ENCODE measurements at places on chromosomes 6 and 20.

DNA sequence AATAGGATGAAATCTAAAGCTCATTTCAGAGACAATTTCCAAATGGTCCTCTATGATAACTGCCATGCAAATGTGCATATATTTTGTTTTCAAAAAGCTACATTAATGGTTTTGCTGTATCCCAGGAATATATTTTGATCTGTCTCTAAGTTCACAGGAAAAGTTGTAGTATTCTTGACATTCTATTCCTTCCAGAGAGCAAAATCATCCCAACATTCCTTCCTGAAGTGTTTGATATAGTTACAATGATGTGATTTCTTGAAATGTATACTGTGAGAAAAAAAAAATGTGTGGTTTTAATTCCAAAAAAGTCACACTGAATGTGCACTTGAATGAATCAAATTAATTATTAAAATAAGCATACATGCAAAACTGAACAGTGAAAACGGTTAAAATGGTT, 996.0 kb upstream of the CITED2 start:
- DNase-seq: no peak

GRCh38 chr20:20864351-20865096, 152.1 kb upstream of the RALGAPA2 start:
- peak; percentile 4 for DNase-seq

- peak; percentile 30 for DNase-seq
Measured at GRCh38 chr6:151443454-151443853, 8.5 kb downstream of the RMND1 start.

- peak; percentile 62 for DNase-seq
Measured at GRCh38 chr6:49849213-49849907, 17.0 kb downstream of the CRISP1 start.

DNA sequence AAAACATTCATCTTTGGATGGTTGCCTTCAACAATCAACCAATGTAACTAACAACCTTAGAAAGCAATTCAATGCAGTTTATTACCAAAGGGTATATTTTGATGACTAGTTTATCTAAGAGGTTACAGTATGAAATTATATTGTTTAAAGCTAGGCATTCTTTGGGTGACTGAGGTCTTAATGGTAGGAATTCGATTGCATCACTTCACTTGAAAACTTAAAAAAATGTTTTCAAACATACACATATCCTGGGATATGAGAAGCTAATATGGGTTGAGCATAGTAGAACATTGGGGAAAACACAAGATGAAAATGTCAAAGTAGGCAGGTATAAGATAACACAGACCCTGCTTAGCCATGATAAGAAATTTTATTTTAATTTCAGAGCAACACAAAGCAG, 144.6 kb upstream of the BMP5 start:
- peak; percentile 18 for DNase-seq

- no peak for DNase-seq
Measured at GRCh38 chr6:29183594-29183993, 12.9 kb downstream of the OR2J2 start.

DNA sequence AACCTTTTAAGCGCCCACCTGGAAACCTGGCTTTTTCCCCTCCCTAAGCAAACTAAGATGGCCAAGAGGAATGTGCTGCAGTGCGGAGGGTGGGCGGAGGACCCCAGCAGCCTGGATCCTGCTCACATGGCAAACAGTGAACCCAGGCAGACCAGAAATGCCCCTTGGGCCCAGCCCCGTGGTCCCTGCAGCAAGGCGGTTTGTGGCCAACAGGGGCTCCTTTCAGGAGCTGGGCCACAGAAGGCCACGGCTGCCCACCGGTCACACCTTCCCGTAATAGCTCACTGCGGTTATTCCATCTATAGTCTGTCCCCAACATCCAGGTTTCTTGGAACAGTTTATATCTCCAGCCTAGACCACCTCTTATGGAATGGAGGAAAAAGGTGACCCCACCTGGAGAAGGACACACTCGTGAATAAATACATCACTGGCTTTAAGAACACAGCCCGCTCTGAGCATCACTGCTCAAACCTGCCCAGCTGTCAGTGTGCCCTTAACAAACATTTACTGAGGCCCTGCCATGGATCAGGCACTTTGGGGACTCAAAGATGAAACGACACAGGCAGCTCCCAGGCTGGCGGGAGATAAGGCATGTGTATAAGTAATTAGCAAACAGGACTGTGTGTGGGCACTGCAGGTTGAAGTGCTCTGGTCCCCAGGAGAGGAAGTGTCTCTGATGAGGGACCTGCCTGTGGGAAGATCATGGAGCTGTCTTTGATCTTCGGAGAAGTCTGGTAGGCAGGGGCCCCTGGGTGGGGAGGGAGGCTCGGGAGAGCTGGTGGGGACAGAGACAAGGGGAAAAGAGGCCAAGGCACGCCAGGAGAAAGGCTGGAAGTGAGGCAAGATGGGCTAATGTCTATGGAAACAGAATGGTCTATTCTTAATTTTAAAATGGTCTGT, 3.2 kb upstream of the TUBB1 start:
- DNase-seq: no peak

- DNase-seq: no peak
Measured at GRCh38 chr6:40276141-40276540, 311.0 kb downstream of the LRFN2 start.

DNA sequence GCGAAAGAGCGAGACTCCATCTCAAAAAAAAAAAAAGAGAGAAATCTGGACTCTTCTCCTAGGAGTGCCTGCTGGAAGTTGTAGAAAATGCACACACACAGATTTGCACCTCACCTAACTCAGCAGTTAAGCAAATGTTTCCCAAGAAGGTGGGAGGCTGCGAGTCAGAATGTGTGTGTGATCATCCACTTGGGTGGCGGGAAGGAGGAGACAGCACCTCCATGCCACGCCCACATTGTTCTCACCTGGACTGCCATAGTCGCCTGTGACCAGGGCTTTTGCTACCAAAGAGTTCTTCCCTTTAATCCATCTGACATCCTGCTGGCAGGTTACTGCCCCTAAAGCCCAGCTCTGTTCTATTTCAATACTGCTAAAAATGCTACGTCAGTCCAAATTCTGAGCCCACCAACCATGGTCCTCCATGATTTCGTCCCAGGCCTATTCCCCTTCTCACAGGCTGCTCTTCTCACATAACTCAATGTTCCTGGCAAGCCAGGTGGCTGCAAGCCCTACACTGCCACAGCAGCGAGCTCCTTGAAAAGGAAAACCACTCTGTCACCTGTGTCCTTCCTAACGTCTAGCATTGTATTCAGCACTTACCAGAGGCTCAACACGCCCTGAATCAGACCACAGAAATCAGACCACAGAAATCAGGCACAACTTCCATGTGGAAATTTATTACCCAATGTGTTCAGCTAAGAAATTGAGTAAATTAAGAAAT, 77.5 kb downstream of the PSMG4 start:
- no peak for DNase-seq

GRCh38 chr6:64672651-64673050, 1034.4 kb downstream of the EYS start:
- DNase-seq: peak; percentile 69

DNA sequence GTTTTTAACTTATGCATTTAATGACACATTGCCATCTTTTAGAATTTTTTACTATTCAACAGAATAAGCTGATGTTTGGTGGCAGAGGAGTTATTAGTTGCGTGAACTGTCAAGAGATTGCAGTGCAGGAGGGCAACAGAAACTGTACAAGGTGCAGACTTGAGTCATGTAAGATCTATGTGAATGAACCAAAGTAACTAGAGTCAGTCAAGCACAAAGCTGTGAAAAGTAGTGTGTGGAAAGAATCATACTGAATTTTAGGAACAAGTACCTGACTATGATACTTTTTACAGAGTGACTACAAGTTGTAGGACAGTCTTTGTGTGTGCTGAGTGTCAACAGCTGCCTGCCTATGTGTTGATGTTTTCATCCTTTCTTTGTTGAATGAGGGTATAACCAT, 2.7 kb upstream of the C6orf163 start:
- DNase-seq: no peak

DNA sequence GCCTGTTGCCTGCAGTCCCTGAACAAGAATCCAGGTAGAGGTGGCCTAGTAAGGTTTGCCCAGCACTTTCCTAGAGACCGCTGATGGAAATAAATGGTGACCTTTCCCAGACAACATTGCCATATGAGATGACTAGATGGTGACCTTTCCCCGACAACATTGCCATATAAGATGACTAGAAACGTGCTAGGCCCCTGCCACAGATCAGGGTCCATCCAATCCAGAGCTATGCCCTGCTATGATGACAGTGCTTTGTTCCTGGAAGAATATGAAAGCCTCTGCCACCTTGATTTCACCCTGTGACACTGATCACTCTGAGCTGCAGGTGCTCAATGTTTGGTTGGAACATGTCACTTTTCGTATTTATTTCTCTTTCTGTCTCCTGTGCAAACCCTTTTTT, 133.8 kb upstream of the SPTLC3 start:
- no peak for DNase-seq

GRCh38 chr20:8361006-8361652, 229.1 kb downstream of the PLCB1 start:
- peak; percentile 8 for DNase-seq

GRCh38 chr6:23016696-23017095, 447.3 kb downstream of the HDGFL1 start:
- peak; percentile 70 for DNase-seq

DNA sequence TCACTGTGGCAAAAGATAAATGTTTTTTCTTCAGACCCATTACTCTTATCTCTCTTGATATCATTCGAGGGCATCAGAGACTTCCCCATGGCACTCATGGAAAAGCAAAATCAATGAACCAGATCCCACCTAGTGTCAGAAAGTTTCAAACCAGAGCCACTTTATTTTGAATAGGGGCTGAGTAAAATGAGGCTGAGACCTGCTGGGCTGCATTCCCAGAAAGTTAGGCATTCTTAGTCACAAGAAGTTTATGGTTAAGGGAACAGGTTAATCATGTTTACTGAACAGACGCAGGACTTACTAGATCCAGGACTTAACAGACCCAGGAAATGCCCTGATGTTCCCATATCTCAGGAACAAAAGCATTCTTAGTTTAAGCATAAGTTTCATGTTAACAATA, 369.9 kb downstream of the BTBD3 start:
- DNase-seq: no peak

DNA sequence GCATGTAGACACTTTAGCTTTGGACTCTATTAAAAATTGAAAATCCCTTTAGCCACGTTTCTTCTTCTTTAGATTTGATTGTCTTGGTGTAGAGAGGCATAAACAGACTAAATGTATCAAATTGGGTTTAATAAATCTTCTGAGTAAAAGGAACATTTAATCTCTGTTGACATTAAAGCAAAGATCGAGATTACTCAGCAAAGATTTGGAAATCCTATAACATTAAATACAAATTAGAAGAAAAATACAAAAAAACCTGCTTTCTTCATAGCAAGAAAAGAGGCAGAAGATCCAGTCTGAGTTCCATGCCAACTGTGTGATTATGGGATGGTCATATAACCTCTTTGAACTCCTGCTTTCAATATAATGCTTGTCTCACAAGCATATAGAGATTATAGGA, 172.3 kb downstream of the GJA1 start:
- DNase-seq: peak; percentile 51

DNA sequence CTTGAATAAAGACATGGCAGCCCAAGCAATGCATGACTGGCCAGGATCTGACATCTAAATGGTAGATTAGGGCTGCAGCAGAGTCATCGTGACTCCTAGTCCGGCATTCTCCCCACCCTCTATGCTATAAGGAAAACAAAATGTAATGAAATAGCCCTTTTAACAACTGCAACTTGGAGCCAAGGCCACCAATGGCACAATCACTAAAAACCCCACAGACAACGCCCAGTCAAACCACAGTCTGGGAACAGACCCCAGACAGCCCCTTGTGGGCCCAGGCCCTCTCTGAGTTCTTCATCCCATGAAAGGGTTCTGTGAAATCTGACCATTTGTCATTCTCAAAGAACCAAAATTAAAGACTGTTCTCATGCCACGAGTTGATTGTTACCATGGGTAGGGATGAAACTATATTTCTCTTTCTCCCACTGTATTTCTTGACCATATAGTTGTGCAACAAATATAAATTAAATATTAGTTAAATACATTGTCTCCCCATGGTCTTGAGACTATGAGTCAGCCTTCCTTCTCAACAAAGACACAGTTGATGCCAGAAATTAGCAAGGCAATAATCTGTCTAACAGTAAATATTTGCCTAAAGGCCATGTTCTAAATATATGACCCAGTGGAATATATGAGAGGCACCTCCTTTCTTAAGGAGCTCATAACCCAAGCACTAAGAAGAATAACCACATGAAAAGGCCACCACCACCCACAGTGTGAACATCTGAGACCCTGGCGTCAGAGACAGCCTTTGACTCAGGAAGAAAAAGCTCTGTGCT, 85.6 kb upstream of the SSTR4 start:
- no peak for DNase-seq

GRCh38 chr6:85463621-85464259, 13.9 kb downstream of the NT5E start:
- no peak for DNase-seq

DNA sequence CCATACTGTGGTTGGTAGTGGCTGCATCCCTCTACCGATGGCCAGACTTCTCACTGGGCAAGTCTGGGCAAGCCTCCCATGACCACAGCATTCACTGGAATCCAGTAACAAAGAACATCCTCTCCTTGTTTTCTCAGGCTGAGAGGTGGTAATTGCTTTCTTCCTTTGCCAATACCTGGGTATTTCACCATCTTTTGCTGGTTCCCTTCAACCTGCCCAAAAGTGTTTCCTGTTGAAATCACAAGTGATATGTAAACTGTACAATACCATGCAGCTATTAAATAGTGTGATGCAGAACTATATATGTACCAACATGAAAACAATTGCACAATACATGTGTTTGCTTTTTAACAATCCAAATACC, at the start of gene PTCHD4:
PTCHD4 (minus strand) TSS at position 55 of the 364 bp plus-strand sequence. CDS start 42,240 bp downstream, outside the sequence.
- DNase-seq: peak; percentile 33

- no peak for DNase-seq
Measured at GRCh38 chr6:143948208-143948607, 59.9 kb downstream of the PLAGL1 start.

DNA sequence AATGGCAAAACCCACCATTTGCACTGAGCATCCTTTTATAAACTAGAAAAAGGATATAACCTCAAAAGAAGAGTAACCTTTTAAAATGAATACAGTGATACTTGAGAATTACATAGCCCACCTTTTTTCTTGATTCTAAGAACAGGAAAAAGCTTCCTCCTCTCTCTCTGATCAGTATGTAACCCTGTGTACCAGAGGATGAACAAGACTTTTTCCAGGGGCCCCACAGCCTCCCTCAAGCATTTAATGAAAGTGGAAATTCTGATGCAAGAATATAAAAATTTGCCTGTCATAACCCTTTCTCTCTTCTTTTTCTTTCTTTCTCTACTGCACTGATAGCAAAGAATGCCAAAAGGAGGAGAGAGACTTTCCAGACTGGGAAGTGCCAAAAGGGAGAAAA, 64.2 kb upstream of the BTN3A2 start:
- DNase-seq: no peak

DNA sequence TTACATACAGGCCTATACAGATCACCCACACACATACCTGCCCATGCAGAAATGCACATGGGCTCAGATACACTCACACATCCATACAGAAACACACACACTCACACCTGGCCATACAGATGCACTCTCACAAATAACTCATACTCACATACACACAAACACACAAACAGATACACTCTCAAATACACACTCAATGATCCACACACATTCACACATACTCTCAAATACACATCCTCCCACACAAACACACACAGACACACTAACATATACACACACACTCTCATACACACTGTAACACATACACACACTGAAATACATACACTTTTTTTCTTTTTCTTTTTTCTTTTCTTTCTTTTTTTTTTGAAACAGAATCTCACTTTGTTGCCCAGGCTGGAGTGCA, 90.7 kb downstream of the CDH22 start:
- no peak for DNase-seq
